ENCODE measurements at places on chromosomes 16 and 17.

DNA sequence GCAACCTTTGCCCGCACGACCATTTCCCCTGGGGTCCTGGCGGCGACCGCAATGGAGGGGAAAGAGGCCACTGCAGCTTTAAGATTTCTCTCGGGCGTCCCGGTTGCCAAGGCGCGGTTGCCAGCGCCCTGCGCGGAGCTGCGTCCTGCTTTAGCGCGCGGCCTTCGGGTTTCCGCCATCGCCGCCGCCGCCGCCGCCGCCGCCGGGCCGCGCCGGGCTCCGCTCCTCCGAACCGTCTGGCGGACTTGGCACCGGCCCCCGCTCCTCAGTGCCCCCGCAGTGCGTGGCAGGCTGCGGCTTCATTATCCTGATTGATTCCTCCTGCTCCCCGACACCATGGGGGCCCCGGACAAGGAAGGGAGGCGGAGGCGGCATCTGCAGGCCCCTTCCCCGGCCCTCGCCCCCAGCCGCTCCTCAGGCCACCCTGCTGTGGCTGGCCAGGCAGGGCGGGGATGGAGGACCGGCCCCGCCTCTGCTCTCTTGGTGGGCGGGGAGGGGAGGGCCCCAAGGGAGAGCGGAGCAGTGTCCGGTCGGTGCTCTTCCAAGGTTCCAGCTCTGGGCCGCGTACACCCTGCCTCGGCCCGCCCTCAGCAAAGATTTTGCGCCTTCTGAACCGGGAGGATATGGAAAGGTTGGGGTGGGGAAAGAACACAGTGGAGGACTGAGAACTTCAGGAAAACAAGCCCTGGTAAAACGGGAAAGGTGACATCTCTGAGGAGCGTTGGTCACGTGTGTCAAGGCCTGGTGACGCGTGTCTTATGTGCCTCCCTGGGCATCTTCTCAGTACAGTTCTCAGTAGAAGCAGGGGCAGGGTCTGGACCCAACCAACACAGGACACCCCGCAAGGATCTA lies 34.0 kb downstream of the NEUROD2 start:
- peak; percentile 59 for DNase-seq

DNA sequence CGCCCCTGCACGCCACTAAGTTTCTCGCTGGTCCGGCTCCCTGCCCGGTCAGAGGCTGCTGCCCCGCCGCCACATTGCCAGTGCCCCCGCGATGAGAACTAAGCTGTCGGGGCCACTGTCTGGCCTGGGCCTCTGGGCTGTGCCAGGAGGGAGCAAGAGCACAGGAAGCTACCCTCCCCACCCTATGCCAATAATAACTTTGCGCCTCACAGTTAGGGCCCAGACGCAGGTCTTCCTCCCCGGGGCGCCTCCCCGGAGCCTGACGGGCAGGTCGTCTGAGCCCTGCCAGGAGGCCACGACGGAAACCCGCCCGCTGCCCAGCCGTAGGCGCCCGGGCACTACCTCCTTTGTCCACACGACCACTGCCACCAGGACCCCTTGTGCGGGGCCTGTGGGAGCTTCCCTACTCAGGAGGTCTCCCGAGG lies 1.5 kb downstream of the ZFPM1 start:
- no peak for DNase-seq

DNA sequence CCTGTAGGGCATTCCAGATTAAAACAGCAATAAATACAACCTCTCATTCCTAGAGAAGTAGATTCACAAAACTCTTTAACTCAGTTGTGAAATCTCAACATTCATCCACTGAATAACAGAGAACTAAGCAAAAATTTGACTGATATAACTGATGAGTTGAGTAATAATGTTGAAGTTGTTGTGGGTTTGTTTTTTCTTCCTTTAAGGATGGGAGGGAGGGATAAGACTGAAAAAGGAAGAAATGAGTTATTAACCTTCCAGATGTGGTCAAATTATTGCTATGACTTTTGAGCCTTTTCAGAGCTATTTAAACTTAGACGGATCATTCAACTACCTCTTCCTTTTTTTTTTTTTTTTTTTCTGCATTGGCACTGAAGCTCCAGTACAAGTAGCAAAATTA lies 38.6 kb downstream of the SKAP1 start:
- no peak for DNase-seq

DNA sequence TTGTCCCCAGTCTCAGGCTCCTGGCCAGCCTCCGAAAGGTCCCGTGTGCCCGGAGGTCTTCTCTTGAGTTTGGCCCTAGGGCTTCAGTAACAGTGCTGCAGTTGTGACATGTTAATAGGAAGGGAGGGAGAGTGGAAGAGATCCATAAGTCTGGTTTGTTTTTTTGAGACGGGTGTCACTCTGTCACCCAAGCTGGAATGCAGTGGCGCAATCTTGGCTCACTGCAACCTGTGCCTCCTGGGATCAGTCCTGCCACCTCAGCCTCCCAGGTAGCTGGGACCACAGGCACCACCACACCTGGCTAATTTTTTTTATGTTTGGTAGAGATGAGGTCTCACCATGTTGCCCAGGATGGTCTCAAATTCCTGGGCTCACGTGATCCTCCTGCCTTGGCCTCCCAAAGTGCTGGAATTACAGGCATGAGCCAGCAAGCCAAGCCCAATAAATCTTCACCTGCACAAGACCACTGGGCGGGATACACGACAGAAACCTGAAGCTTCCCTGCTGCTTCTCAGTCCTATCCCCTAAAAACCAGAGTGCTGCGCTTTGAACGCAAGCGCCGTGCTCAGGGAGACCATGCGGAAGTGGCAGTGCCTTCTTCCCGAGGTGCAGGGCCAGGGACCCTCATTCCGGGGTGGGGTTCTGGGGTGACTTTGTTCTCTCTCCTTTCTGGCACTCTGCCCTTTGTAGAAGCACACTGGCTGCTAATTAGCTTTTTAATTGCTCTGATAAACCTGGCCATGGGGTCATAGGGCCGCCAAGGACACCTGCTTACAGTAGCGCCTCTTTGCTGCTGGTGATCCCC lies 10.9 kb downstream of the TRAF7 start:
- no peak for DNase-seq
